ENCODE measurements at places on chromosomes 3 and 15. TPM values are rescaled to one million over a fixed set of nuclear protein-coding genes. Genes with fewer than 3 reads are reported as not detected.

- DNase-seq, result no peak
Measured at GRCh38 chr15:31279221-31280045, 47.2 kb upstream of the KLF13 start.

GRCh38 chr15:72722071-72722696 lies 36.2 kb downstream of the BBS4 start:
- DNase-seq, result peak; percentile 48

PATL2 gene
- 4.0 TPM for total RNA-seq

DNA sequence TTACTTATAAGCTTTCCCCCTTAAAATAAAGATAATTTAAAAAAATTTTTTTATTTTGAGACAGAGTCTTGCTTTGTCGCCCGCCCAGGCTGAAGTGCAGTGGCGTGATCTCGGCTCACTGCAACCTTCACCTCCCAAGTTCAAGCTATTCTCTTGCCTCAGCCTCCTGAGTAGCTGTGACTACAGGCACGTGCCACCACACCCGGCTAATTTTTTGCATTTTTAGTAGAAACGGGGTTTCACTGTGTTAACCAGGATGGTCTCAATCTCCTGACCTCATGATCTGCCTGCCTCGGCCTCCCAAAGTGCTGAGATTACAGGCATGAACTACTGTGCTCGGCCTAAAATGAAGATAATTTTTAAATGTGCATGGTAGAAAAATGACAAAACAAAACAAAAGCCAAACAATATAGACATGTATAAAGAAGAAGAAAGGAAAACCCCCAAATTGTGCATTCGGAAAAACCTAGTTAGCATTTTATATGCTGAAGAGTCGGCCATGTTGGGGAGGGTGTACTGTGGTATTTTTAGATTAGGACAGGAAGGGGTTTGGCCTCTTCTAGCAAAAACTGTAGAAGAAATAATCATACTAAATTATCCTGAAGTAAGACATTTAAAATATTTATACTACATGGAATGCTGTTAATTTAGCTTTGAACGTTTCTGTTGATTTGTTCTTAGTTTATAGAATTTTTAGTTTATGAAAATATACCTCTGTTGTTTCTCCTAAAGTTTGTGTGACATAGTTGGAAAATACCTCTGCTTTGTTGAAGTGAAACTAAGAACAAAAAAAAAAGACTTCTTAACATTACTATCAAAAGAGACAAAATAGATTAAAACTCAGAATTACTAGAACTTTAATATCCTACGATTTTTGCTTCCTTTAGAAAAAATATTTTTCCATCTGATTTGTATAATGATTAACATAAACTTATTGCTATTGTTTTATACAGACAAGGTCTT lies 7.4 kb downstream of the APPL1 start:
- DNase-seq, result no peak

- DNase-seq, result no peak
Measured at GRCh38 chr15:101439285-101439919, 50.1 kb downstream of the PCSK6 start.

Measured in ureter (tissue), 1 donor.